ENCODE measurements at places on chromosomes 5 and 9. TPM values are rescaled to one million over a fixed set of nuclear protein-coding genes. Genes with fewer than 3 reads are reported as not detected.

Gene PAX5
- total RNA-seq, result not detected

Gene TMEFF1
- 0.80 TPM for total RNA-seq

Gene FBP1
- not detected for total RNA-seq

Gene ENTPD2
- total RNA-seq, result 0.91 TPM

Gene DEPDC1B
- total RNA-seq, result 17.4 TPM

Gene FAM221B
- not detected for total RNA-seq

Gene GDNF
- 0.11 TPM for total RNA-seq

Gene CYLC2
- total RNA-seq, result not detected

Gene SPAG8
- 0.41 TPM for total RNA-seq

Gene GAS1
- 0.09 TPM for total RNA-seq

Gene LURAP1L
- total RNA-seq, result 14.6 TPM

Gene NEURL1B
- total RNA-seq, result 3.3 TPM

Gene SLC6A7
- not detected for total RNA-seq

Gene BRD9
- total RNA-seq, result 39.2 TPM

Gene GABRA1
- not detected for total RNA-seq

Gene ARL10
- 0.09 TPM for total RNA-seq

Gene HTR4
- not detected for total RNA-seq

Gene SPATA31C1
- total RNA-seq, result not detected

Gene PCDHB5
- total RNA-seq, result 1.8 TPM

Gene BDP1
- total RNA-seq, result 10.4 TPM

Gene CKMT2
- total RNA-seq, result not detected

Gene CTXN3
- total RNA-seq, result not detected

Gene DDX41
- 111 TPM for total RNA-seq

Gene MXD3
- total RNA-seq, result 22.2 TPM

Gene HK3
- not detected for total RNA-seq

Gene WDR5
- 61.9 TPM for total RNA-seq

Gene EIF4E1B
- total RNA-seq, result not detected

Gene PCDHB13
- total RNA-seq, result 0.06 TPM

Gene FCN2
- not detected for total RNA-seq

Gene PANK3
- total RNA-seq, result 17.3 TPM

Gene RGS7BP
- total RNA-seq, result not detected

Gene OTP
- total RNA-seq, result 0.19 TPM

Gene IGIP
- total RNA-seq, result 0.90 TPM

Gene TAF11L10
- total RNA-seq, result not detected

Gene LOX
- 2.0 TPM for total RNA-seq

Gene FLT4
- 2.5 TPM for total RNA-seq

Gene LCN1
- not detected for total RNA-seq

Gene CACFD1
- 4.7 TPM for total RNA-seq

Gene DIRAS2
- 0.02 TPM for total RNA-seq

Data from A549 treated with RU486 at 1 μM for 4 hours (cell line).